ENCODE measurements at places on chromosomes 11 and 22.

GRCh38 chr11:82883853-82884252 is 16.4 kb downstream of the PRCP start:
- DNase-seq = no peak

DNA sequence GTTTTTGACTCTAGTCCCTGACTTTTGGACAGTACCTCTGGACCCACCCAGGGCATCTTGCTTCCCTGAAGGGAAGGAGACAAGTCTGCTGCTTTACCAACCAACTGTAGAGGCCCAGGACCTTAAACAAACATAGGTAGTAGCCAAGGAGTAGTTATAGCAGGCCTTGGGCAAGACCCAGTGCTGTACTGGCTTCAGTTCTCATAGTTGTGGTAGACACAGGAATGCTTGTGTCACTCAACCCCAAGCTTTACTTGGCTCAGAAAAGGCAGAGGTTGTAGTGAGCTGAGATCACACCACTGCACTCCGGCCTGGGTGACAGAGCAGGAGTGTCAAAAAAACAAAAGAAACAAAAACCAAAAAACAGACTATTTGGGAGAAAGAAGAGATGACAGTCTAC is 21.3 kb upstream of the OR52M1 start:
- DNase-seq = no peak

- DNase-seq = no peak
These were observed 66.4 kb downstream of the GAB2 start for GRCh38 chr11:78351193-78351592.

GRCh38 chr22:49749227-49749626 is 78.4 kb downstream of the BRD1 start:
- no peak for DNase-seq

GRCh38 chr11:76638270-76639197 is 32.0 kb downstream of the LRRC32 start:
- DNase-seq = no peak

- DNase-seq = no peak
These were observed 1.5 kb downstream of the TRIM6 start for GRCh38 chr11:5597953-5598352.

GRCh38 chr11:31687861-31688260 is 123.3 kb downstream of the PAX6 start:
- no peak for DNase-seq

DNA sequence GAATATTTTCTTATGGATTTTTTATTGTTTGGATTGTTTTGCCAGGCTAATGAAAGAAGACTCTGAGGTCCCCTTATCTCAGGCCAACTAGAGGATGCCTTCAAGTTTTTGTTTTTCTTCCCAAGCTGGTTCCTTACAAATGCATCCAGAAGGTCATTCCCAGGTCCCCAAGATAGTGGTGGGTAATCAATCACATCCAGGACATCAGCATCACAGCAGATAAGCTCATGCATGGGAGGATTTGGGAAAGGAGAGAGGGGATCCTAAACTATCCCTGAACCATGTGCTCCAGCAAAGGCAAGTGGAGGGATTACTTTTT is 20.7 kb downstream of the FZD4 start:
- DNase-seq = no peak

DNA sequence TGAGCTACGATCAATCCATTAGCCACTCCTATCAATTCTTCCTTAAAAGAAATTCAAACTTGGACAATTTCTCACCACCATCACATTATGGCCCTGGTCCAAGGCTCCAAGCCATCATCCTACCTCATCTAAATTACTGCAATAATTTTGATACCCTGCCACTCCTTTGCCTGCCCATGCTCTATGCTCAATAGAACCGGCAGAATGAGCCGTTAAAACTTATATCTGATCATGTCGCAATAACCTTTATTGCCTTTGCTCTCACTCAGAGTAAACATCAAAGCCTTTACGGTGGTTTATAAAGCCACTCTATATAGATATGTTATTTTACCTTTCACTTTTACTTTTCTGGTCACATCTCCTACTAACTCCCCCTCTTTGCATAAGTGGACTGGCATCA is 2392.1 kb upstream of the RAG2 start:
- DNase-seq = no peak

GRCh38 chr11:1946812-1947484 is at the start of gene MRPL23:
Gene MRPL23 (plus strand): TSS chr11:1947332. CDS start chr11:1947363, 31 bp downstream.
- no peak for DNase-seq

GRCh38 chr22:30574095-30574981 is at the start of gene GAL3ST1:
Gene GAL3ST1 (minus strand): TSS chr22:30574665. CDS start chr22:30557392, 17,273 bp downstream.
- DNase-seq = no peak

GRCh38 chr11:73173755-73174494 is 31.8 kb upstream of the FCHSD2 start:
- no peak for DNase-seq

DNA sequence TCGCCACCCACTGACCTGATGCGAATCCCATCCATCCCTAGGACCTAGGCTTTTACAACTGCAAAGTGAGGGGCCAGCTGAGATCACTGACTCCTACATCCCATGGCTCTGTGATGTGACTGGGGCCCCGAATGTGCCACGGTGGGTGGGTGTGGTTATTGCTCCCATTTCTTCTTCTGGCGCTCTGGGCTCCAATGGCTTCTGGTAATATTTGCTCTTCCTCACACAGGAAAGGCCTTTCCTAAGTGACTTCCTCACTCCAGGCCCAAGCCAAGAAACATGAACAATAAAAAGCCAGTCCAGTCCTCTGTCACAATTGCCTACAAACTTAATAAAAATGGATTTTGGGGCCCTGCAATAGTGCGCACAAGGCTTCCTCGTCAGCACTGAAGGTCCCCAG is 78.1 kb downstream of the GALNT18 start:
- DNase-seq = no peak

GRCh38 chr11:60396382-60396781 is at the start of gene MS4A14:
Gene MS4A14 (plus strand): TSS chr11:60396459. CDS start chr11:60396579, 120 bp downstream.
- no peak for DNase-seq

GRCh38 chr11:86067009-86067850 is 1.7 kb downstream of the PICALM start:
- DNase-seq = peak; percentile 60

DNA sequence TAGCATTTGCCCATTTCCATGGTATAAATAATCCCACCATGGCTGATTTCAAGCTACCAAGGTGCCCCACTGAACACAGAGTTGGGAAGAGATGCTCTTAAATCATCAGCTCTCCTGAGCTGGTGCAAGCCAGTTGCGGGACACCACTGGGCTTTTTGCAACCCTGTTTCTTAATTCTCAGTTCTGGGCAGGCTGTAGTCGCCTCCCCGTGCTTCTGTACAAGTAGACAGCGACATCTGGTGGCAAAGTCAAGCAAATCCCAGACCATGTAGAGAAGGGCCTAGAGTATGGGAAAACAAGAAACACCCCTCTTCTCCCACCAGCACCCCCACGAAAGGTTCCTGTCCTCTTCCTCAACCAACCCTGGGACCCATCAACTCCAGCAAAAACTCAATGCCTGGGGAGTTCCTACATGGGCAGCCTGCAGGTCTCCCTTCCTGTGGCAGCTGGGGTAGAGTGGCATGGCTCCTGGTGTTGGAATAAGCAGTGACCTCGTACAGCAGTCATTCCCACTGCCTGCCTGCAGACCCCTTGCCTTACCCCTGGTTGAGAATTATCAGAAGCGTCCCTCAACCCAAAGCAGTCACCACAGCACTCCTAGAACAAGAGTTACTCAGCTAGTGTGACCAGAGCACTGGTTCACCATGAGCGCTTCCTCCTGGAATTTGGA is 68.4 kb downstream of the IGLL5 start:
- peak; percentile 78 for DNase-seq

DNA sequence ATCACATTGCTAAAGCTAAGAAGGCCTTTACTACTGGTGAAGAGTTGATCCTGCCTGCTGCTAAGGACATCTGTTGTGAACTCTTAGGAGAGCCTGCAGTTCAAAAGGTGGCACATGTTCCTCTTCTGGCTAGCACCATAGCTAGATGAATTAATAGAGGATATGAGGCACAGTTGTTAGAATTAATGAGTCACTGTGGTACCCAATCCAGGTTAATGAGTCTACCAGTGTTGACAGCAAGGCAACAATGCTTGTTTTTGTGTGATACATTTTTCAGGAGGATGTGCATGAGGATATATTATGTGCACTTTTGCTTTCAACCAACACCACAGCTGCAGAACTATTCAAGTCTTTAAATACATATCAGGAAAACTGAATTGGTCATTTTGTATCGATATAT is 12.0 kb downstream of the C11orf58 start:
- DNase-seq = no peak

DNA sequence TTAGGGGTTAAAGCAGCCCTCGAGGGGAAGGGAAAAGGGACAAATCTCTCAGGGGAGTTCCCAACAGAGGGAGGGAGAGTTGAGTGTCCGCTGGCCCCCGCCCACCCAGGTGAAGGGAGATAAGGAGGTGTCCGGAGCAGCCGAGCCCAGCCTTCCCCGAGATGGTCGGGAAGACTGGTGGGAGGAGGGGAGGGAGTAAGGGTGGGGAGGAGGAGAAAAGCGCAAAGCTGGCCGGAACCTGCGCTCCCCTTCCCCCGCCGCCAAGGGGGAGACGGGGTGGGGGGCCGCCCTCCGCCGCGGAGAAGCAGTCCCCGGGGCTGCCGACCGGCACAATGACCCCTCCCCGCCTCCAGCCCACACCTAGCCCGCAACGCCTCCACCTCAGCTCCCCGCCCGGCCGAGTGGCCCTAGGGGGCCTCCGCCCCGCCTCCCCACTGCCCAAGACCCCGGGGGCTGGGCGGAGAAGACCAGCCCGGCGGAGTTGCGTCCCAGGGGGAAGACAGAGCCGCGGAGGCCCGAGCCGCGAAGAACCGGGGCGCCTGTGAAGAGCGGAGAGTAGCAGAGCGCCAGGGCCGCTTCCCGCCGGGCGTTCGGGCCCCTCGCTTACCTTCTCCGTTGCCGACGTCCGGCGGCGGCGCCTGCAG is 479 bp downstream of the RSF1 start:
- peak; percentile 33 for DNase-seq

- no peak for DNase-seq
These were observed 9.3 kb downstream of the TENM4 start for GRCh38 chr11:79431535-79431934.
